ENCODE measurements at places on chromosomes 2 and 18.
A peak's percentile ranks its signal among the peaks of the same experiment; 100 is the strongest.

GRCh38 chr2:224545884-224546644 lies 39.1 kb downstream of the CUL3 start:
- DNase-seq: no peak

DNA sequence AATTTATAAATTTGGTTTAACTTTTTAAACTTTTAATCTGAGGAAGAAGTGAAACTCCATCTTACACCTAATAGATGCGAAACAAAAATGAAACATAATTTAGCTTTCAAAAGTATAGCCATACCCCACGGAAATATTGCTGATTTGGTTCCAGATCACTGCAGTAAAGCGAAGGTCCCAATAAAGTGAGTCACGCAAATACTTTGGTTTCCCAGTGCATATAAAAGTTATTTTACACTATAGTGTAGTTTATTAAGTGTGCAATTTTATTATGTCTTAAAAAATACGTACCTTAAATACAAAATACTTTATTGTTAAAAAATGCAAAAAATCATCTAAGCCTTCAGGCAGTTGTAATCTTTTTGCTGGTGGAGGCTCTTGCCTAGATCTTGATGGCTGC lies 55.1 kb downstream of the TWSG1 start:
- no peak for DNase-seq

DNA sequence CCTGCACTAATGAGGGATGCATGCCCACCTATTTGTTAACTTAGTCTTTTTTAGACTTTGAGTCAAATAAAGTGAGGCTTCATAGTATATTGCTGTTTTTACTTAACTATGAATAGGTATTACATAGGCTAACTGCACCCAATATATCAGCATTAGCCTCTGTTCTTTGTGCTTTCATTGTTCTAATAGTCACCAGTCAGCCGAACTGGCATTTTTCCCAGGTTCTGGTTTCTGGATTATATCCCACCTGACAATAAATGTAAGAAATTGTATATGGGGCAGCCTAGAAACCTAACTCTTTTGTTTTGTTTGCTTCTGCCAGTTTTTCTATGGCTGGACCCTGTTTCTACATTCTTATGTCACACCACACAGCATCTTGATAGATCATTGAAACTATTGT lies 1672.4 kb upstream of the LRRTM1 start:
- DNase-seq: no peak

- DNase-seq: peak; percentile 20
These were observed 391 bp downstream of the ZNF385B start for GRCh38 chr2:179861027-179861415.

DNA sequence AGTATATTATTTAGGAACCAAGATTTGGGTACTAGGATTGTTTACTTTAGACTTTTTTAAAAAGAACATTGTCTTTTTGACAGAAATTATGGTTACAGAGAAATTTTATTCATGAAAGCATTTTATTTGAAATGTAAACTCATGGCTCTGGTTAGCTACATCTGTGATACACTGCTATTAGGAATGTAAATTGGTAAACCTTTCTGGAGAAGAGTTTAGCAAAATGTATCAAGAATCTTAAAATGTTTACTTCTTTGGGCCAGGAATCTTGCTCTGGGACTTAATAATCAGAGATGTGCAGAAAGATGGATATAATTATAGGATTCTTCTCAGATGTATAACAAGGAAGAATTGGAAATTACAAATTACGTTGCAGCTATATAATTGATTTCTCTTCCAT lies 19.7 kb downstream of the MAP3K20 start:
- no peak for DNase-seq

DNA sequence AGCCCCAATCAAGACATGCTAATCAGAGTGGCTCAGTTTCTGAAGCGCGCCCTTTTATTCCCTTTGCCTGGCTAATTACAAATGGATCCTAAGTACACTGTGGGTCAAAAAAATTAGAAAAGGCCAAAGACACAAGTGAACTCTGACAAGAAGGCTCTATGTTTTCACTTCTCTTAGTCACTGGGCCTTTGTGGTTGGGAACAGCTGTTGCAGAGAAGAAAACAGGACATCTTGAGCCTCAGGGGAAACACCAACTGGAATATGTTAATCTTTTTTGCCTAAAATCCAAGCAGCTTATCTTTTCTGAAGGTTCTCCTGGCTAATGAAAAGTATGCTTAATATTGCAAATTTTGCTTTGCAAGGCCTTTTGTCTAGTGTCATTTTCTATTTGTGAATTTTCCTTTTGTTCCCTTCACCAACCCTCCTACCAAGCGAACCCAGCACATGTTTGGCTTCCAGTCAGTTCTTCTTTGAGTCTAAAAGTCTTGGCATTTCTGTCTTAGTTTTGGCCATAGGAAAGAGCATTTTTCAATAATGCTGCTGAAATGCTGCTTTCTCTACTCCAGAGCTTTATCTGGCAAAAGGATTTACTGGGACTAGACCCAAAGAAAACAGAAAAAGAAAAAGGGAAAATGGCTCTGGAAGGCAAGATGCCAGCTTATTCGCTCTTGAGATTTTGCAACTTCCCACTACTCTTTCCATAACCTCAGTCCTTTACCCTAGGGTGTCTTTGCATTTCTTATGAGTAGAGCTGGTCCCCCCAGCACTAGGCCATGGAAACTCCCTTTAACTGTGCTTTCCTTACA lies 440.2 kb upstream of the ST6GAL2 start:
- DNase-seq: no peak

DNA sequence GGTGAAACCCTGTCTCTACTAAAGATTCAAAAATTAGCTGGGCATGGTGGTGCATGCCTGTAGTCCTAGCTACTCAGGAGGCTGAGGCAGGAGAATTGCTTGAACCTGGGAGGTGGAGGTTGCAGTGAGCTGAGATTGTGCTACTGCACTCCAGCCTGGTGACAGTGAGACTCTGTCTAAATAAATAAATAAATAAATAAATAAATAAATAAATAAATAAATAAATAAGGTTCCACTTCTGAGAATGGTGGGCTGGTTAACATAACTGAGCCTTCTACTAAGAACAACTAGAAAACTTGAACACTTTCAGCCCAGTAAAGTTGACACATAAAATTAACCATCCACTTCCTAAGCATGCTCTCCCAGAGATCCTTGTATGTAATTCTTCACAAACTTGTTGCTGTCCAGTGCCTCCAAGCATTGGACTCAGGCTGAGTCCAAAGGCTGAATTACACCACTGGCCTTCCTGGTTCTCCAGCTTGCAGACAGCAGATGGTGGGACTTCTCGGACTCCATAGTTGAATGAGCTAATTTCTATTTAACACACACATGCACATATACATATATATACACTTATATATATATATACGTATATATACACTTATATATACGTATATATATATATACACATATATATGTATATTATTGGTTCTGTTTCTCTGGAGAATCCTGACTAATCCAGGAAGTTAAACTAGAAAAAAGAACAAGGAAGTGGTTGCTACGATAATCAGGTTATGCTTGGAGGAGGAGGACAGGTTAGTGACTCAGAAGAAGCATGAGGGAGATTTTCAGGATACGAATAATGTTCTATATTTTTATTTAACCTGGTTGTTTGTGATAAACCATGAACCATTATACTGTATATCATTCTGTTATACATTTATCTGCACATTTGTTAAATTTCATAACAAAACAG lies 348.8 kb downstream of the METTL4 start:
- no peak for DNase-seq

GRCh38 chr18:79532313-79533007 lies 136.7 kb downstream of the NFATC1 start:
- DNase-seq: no peak

DNA sequence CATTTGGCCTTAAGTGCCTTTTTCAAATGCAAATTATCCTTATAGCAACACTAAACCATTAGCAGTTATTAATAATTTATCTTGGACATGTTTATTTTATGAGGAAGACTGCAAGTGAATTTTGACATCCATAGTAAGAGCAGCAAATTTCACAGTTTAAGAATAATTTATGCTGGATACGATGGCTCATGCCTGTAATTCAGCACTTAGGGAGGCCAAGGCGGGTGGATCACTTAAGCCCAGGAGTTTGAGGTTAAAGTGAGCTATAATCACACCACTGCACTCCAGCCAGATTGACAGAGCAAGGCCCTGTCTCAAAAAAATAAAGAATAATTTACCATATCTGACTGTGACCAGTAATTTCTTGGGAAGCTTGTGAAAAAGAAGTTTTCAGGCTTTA lies 286.2 kb downstream of the TMX3 start:
- no peak for DNase-seq

- no peak for DNase-seq
These were observed 111.7 kb upstream of the TNP1 start for GRCh38 chr2:216971593-216971992.

GRCh38 chr18:54690198-54690597 lies 99.2 kb downstream of the DYNAP start:
- DNase-seq: no peak

GRCh38 chr2:181918188-181918587 lies 26.7 kb downstream of the ITPRID2 start:
- no peak for DNase-seq

- no peak for DNase-seq
These were observed 74.2 kb upstream of the ID2 start for GRCh38 chr2:8607606-8608005.

GRCh38 chr18:77068321-77069312 lies 64.0 kb downstream of the MBP start:
- DNase-seq: peak; percentile 32

DNA sequence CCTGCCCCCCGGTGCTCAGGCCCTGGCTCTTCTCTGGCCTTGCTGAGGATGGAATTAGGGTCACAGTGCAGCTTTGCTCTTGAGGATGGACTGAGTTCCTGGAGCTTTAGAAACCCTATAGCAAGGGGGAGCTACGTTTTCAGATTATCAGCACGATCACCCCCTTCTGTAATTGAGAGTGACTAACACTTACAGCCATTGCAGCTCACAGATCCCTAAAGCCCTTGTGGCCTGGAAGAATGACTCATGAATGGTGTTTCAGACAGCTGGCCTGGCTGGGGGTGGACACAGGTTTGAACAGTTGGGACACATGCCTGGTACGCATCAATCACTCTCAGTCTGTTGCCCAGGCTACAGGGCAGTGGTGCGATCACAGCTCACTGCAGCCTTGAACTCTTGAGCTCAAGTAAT lies 79.7 kb upstream of the IGFBP5 start:
- DNase-seq: no peak

GRCh38 chr2:105712981-105713596 lies 31.6 kb upstream of the NCK2 start:
- DNase-seq: no peak

GRCh38 chr18:77733292-77733903 lies 483.8 kb downstream of the GALR1 start:
- DNase-seq: no peak

DNA sequence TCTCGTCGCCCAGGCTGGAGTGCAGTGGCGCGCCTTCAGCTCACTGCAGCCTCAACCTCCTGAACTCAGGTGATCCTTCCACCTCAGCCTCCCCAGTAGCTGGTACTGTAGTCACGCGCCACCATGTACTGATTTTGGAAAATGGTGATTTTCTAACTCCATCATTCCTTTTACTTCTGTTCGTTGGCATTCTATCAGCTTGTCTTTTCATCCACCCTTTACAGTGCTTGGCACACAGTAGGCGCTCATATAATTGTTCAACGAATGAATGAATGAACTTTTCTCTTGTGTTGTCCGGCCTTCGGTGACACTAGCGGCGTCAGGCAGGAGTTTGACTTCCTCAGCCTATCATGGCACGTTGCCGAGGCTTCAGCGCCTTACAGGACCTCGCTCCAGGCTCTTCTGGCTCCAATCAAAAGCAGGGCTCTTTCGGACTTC lies 373 bp upstream of the MTHFD2 start:
- DNase-seq: no peak

Measured in stimulated activated CD4-positive, alpha-beta T cell treated with anti-CD3 and anti-CD28 coated beads, Interleukin-15, amount 100 ng/mL, for 24 hours (primary cell).